ENCODE measurements at places on chromosomes 16 and 17.

DNA sequence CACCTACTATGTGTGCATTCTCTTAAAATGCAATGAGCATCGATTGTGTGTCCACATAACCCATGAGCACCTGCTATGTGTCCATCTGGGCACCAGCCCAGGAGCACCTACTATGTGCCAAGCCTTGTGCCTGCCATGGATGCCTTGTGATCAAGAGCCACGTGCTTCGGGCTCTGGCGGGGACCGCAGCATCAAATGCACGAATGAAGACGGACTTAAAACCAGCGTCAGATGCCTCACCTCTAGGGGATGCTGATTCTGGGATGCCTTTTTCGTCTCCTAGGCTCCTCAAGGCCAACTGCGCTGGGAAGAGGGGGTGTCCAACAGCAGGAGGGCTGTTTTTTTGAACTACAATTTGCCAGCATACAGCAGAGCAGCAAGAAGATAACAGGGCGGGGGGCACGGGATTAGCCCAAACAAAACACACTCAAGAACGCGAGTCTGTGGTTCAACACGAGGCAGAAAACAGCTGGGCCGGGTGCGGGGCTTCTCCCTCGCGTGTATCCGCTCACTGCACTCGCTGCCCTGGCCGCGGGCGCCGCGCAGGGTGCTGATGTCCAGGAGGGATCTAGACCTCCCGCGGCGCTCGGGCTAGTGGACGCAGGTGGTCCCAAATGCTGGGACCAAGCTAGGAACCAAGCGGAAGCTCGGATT lies 1.2 kb upstream of the GLIS2 start:
- DNase-seq = no peak

DNA sequence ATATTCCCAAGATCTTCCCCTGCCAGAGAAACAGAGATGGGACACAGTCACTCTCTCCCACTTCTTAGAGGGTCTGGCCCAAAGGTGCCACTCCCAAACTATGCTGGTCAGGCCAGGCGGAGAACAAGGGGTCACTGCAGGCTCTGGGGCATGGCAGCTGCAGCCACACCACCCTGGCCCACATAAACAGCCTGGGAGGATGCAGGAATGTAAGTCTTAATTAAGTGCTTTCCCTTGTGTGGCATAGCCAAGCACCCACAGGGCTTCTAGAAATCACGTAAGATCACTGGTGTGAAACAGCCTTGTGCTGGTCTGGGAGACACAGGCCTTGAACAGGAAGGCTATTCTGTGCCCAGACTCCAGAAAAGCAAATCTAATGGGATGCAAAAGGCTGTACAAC lies 31.5 kb downstream of the ABCC12 start:
- no peak for DNase-seq

DNA sequence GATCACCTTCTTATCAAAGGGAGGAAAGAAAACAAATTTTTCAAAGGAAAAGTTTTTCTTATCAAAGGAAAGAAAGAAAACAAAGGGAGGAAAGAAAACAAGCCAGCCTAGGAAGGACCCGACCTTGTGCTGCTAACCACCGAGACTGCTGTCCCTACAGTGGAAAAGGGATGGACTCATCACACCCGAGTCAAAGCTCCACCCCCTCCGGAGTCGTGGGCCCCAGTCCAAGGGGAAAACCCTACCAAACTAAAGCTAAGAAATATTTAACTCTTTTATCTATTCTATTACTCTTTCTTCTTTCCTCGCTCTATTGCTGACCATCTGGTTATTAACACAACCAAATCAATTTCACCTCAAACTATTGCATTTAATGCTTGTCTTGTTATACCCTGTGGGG lies 6.1 kb upstream of the ENDOV start:
- no peak for DNase-seq

DNA sequence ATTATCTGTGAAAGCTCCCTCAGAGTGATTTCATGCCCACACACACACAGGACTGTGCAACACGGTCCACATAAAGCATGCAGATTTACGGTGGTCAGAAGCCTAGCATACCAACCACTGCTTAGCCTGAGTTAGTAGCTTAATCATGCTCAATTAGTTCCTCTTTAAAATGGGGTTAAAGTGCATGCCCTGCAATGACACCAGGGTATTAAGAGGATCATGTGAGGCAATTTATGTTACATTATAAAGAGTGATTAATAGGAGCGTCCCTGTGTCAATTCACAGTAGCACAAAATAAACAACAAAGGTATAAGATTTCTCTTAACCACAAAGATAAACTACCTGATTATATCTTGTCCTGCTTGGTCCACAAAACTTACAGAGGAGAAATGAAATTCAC lies 39.8 kb downstream of the C17orf67 start:
- DNase-seq = no peak

DNA sequence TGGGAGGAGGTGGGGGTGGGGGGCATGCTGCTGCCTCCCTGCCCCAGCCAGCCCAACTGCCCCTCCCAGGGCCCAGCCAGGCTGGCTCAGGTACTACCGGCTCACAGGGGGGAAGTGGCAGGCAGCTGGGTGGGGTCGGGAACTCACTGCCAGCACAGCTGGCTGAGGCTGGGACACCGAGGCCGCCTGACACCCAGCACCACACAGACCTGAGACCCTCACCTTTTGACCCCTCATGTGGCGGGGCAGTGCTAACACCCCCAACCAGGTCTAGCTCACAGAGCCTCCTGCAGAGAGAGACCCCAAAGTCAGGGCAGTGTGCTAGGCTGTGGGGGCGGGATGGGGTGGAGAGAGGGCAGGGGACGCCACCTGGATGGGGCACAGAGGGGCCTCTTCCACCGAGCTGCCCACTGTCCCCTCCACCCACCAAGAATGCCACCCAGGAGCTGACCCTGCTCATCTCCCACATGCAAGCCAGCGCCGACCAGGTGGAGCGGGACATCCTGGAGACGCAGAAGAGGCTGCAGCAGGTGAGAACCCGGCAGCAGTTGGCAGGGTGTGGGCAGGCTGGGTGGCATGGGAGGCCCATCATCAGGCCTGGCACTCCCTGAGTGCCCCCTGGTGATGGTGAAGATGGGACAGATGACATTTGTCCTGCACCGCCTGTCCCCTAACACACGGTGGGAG lies 3.0 kb downstream of the EVPLL start:
- DNase-seq = no peak

DNA sequence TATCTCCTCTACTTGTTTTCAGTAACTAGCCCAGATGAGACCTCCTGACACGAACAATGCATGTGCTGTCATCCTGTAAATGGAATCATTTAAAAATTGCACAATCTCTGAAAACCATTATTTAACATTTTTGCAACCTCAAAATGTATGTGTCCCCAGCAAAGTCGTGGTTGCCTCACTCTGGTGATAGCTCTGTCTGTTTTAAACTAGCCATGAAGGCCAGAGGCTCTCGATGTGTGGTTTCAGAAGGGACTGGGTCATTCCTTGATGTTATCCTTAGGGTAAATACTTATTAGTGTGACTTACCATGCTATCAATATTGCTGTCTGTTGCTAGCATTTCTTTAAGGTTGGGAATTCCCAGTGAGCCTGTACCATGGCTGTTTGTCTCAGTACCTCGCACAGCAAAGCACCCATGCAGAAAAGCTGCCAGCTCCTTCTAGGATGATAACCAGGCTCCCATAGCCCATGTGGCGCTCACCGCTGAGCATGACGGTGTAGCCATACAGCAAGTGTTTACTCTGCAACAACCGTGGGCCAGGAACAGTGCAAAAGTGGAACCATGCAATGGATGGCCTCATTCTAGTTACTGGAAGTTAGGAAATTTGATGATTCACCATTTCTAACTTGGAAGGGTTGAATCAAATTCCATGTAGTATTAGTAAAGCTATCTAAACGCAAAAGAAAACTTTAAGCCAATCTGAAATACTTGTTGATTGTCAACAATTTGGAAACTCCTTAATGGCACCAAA lies 2.9 kb upstream of the PGS1 start:
- no peak for DNase-seq

- no peak for DNase-seq
Measured at GRCh38 chr16:50733468-50733867, 8.4 kb upstream of the CYLD start.

DNA sequence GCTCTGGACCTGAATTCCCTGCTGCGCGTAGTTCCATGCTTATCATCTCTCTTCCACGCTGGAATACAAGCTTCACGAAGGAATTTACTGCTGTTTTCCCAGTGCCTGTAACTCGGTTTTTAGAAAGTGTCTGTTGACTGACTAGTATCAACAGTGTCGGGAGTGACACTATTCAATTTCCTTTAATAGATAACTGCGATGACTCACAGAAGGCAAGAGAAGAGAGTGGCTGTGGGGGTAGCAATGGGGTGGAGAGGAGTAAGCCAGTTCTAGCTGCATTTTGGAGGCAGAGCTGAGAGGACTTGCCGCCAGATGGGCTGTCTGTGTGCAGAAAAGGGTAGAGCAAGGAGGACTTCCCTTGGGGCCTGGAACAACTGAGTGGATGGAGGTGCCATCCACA lies 25.2 kb downstream of the B4GALNT2 start:
- DNase-seq = peak; percentile 47

DNA sequence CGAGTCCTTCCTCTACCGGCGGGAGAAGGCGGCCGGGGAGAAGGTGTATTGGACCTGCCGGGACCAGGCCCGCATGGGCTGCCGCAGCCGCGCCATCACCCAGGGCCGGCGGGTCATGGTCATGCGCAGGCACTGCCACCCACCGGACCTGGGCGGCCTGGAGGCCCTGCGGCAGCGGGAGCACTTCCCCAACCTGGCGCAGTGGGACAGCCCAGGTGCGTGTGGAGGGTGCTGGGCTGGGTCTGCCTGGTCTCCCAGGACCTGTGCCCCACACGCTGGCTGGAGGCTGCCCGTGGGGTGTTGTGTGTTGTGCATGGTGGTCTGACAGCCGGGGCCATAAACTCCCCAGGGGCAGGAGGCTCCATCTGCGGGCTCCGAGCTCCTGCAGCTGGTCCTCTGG lies 25.4 kb downstream of the FLYWCH1 start:
- DNase-seq = no peak

- DNase-seq = no peak
Measured at GRCh38 chr16:27325736-27326135, 12.0 kb downstream of the IL4R start.

DNA sequence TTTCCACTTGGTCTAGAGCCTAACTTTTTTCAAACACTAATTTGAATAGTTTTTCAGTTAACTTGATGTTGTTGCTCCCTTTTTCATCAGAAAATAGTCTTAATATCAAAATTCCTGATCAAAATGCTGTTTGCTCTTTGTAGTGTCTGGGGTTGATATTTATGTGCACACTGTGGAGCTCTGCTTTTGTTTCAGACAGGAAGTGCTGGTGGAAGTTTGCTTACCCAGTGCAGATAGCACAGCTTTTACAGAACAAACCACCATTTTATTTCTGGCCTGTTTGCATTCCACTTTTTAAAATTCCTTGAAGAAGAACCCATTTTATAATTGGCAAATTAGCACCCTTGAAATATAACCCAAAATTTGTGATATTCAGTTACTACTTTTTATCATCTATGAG lies 125.4 kb downstream of the MRTFB start:
- DNase-seq = no peak

DNA sequence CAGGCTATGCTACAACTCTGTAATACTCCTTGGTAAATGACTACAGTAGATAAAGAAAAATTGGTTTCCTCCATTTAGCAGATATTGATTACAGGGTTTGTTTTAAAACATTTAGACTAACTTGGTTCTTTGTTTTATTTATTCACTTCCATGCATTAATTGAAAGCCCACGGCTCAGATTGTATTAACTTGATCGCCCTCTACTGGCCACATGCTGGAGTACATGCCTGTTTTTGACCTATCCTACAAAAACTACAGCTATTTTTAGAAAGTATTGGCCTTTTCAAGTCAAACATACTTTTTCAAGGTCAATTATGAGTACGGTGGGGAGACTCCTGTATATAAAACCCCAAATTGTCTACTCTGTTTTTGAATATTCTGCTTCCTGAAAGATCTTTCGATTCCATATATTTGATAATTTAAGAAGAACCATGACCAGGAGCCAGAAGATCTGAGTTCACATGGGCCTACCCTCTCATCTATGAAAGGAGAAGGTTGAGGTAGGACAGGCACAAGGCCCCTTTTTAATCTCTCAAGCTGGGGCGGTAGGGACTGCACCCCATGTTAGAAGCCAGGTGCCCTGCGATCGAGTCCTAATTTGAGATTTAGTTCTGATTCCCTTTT lies 51.8 kb downstream of the CA10 start:
- DNase-seq = peak; percentile 65
